ENCODE measurements at places on chromosomes 12 and 14.
A peak's percentile ranks its signal among the peaks of the same experiment; 100 is the strongest.

- DNase-seq, result no peak
Measured at GRCh38 chr12:77354766-77355362, 289.5 kb upstream of the E2F7 start.

GRCh38 chr12:56996793-56997545 lies 9.4 kb downstream of the ZBTB39 start:
- no peak for DNase-seq

DNA sequence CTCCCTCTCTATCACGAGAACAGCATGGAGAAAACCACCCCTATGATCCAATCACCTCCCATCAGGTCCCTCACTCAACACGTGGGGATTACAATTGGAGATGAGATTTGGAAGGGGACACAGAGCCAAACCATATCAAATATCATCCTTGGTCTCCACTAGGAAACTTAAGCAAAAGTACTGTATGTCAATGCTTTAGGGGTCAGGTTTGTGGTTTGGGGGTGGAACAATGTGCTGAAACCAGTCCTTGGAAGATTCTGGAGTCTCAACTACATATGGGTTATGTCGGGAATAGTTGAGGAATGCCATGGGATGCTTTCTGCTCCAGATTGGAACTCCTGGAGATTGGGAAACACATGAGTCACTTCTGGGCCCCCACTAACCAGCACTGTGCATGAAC lies 48.3 kb upstream of the CCDC63 start:
- DNase-seq, result no peak

GRCh38 chr12:100267603-100268281 lies 765 bp downstream of the SCYL2 start:
- DNase-seq, result no peak

- no peak for DNase-seq
Measured at GRCh38 chr12:102876883-102877282, 40.2 kb downstream of the PAH start.

DNA sequence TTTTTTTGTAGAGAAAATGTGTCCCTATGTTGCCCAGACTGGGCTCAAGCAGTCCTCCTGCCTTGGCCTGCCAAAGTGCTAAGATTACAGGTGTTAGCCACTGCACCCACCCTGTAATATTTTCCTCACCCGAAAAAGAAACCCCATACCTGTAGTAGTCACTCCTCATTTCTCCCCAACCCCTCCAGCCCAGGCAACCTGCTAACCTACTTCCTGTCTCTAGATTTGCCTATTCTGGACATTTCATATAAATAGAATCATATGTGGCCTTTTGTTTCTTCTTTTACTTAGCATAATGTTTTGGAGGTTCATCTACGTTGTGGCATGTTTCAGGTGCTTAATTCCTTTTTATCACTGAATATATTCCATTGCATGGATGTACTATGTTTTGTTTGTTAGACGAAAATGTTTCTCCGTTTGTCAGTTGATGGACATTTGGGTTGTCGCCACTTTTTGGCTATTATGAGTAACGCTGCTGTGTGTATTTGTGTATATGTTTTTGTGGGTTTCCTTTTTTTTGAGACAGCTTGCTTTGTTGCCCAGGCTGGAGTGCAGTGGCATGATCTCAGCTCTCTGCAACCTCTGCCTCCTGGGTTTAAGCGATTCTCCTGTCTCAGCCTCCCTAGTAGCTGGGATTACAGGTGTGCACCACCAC lies 6.2 kb downstream of the ANKRD13A start:
- no peak for DNase-seq

GRCh38 chr12:52903285-52903854 lies 1.5 kb downstream of the KRT8 start:
- DNase-seq, result peak; percentile 78

DNA sequence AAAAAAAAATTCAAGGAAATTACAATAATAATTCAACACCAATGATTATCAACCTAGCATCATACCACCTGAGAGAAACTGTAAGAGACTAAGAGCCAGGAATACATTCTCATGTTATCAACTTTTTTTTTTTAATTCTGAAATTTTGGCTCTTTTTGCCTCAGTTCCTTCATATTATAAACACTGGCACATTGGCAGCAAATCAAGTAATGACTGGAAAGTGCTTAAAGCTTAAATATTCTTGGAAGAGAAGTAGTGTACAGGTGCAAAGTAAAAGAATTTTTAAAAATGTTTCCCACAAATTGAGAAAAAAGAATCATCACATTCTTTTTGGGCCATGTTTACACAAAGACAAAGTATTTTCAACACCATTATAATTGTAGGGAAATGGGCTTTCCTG lies 296.9 kb upstream of the SOX5 start:
- DNase-seq, result no peak

DNA sequence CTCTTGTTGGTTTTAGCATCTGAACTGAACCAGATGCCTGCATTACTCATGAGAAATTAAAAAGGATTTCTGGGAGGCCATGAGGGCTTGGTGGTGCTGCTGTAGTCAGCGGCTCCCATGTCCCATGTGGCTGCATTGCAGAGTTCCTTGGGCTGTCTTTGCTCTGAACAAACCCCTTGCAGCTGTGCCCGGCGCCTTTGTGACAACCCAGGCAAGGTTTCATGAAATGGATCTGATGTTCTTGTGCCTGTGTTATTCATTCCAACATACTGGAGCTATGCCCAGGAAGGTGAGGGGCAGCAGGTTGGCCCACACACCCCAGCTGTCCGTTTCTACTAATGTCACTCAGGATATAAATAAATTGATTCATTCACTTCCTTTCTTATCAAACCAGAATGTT lies 40.8 kb downstream of the TGFB3 start:
- no peak for DNase-seq

- DNase-seq, result no peak
Measured at GRCh38 chr12:122452701-122453285, 30.3 kb upstream of the CLIP1 start.

- DNase-seq, result peak; percentile 48
Measured at GRCh38 chr12:62934239-62934798, 631 bp downstream of the PPM1H start.

GRCh38 chr12:67795236-67795635 lies 146.7 kb downstream of the DYRK2 start:
- no peak for DNase-seq

GRCh38 chr14:75404847-75405246 lies 23.0 kb upstream of the JDP2 start:
- DNase-seq, result no peak

GRCh38 chr12:113894697-113895096 lies 71.4 kb downstream of the RBM19 start:
- DNase-seq, result no peak

DNA sequence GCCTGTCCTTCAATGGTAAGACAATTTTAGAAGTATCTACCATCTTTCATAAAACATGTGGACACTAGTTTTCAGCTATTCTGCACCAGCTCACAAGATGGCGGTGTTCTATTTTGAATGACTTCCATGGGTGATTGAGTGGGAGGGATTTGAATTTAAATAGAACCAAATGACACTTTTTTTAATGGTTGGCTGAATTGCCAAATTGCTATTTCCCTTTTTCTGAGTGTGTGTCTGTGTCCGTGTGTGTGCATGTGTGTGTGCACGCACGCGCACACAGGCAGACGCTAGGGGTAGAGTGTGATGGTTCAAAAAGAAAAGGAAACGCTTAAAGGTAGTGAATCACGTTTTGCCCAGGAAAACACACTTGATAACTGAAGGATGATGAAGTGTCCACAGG lies 362.6 kb downstream of the DAD1 start:
- DNase-seq, result no peak
